ENCODE measurements at places on chromosomes 6 and 20. TPM values are rescaled to one million over a fixed set of nuclear protein-coding genes. Genes with fewer than 3 reads are reported as not detected.

- no peak for DNase-seq
Observed at GRCh38 chr6:98463038-98464000, 371.1 kb upstream of the POU3F2 start.

DNA sequence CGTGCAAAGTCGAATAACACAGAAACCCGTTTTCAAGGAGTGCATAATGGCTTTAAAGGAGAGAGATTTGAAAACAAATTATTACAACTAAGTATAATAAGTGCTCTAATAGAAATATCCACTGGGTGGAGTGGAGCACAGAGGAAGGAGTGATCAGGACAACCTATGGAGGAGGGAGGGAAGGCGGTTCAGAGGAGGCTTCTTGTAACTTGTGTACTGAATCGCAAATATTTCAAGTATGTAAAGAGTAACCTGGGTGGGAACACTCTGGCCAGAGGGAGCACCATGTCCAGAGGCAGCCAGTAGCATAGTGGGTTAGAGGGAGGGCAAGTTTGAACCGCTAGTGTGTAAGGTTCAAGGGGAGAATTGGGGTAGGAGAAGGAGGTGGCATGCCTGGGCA is 21.6 kb upstream of the TNFAIP3 start:
- no peak for DNase-seq

DNA sequence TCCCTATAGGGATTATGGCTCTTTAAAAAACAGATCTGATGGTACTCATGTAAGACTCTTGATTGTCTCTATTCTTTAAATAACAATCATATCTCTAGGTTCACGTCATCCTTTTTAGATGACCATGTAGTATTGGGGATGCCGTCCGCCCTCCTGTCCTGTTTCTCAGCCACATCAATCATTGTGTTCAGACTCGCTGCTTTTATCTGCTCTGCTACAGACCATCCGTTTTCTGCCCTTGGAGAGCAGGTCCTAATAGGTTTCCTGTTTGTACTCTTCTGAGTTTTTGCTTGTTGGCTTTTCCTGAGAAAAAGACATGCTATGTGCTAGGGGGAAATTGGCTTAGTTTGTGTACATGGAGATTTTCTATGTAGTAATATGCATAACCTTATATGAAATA is 76.8 kb downstream of the SASH1 start:
- no peak for DNase-seq

DNA sequence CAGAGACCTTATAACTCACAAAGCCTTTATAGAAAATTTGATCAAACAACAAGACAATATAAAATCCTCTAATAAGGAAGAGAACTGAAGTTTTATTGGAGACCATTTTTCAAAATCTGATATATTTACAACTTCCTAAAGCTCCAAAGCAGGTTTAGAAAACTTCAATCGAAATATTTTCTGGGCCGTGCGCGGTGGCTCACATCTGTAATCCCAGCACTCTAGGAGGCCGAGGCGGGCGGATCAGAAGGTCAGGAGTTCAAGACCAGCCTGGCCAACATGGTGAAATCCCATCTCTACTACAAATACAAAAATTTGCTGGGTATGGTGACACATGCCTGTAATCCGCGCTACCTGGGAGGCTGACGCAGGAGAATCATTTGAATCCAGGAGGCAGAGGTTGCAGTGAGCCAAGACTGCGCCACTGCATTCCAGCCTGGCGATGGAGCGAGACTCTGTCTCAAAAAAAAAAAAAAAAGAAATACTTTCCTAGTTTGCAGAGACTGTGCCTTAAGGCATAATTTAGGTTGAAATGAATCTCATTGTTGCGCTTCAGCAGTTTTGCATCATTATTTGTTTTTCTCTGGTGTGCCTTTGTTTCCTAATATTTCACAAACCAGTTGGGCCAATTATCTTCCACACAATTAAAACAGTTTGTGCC is 60.6 kb upstream of the ASIP start:
- DNase-seq, result no peak

DNA sequence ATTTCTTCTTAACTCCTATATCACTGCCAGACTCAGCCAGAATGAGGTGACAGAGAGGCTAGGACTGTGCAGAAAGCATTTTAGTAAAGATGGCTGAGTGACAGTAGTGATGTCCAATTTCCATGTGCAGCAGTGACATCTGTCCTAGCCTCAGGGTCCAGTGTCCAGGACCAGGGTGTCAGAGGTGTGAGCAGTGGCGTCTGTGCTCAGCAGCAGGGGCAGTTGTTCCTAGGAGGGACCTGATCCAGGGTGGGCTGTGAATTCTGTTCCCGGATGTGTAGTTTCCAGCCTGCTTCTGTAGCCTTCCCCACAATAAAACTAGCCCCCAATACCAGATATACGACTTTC is 6.0 kb downstream of the HLA-B start:
- DNase-seq, result no peak

DNA sequence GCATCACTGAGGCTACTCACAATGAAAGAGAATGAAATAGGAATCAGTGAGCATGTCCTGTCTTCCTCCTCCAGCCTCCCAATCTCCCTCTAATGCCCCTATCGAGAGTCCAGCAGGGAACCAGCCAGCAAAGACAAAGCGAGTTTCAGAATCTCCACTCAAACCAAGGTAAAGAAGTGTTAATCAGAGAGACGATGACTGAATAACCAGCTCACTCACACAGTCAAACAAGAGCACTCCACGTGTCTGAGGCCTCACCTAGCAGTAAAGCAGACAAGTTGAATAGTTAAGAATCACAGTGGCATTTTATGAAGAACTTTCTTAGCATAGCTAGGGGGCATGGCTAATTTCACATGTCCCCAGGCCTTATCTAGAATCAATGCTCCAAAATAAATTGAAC is 3.3 kb upstream of the TREM1 start:
- no peak for DNase-seq

GRCh38 chr6:166499350-166500163 is 86.9 kb downstream of the RAMACL start:
- DNase-seq, result no peak

GRCh38 chr20:34185766-34186620 is 55.2 kb upstream of the ASIP start:
- DNase-seq, result no peak

- no peak for DNase-seq
Observed at GRCh38 chr6:40779409-40779808, 192.2 kb upstream of the LRFN2 start.

DNA sequence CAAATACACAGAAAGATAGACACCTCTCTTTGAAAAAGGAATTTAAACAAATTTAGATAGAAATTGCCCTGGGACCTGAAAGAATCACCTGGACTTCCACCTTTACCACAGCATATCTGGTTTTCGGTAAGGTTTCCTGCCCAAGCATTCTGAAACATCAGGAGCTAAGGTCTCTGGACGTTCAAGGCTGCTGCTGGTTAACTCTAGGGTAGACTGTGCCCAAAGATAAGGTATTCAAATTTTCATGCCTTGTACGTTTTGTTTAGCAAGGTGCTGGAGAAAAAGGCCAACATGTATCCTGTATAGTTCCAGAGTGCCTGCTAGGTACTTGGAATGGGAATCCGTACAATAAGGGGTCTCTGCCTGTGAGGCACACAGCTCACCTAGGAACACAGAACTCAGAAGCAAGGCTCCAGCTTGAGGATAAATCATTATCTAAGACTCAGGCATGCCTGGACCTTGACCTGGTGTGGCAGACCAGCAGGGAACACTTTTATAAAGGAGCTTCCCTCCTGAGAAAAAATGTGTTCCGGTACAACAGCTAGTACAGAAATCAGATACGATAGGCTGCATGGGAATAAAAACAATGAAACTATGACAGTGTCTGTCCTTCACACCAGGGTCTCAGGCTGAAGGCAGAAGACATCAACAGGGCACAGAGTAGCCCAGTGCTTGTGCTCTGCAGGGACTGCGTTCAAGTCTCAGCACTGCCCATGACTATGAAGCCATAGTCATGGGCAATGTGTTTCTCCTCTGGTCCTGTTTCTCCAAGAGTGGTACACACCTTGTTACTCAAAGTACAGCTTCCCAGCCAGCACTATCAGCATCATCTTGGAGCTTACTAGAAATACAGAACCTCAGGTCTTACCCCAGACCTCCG is 70.4 kb downstream of the METTL24 start:
- no peak for DNase-seq

DNA sequence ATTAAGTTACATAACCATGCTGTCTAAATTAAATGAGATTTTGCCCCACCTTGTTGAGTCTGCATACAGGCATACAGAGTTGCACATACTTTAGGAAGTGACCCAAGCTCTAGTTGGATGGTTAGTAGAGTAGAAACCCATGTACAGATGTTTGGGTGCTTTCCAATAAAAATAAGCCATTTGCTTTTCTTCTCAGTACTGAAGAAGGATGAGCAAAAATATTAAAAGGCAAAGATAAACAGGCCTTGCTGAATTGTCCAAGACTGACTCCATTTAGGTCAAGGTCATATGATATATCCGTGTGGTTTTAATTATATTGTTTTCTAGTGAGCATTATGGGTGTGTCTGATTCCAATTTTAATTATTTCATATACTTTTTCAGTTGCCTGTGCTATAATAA is 589.4 kb downstream of the RFPL4B start:
- no peak for DNase-seq

- no peak for DNase-seq
Observed at GRCh38 chr6:42375007-42375635, 76.6 kb downstream of the TRERF1 start.

The CCDC28A gene
- polyA plus RNA-seq, result 7.9 TPM

The HLA-DOA gene
- 0.65 TPM for polyA plus RNA-seq

The CCM2L gene
- 12.9 TPM for polyA plus RNA-seq

The GGTLC1 gene
- not detected for polyA plus RNA-seq

The C6orf132 gene
- 0.23 TPM for polyA plus RNA-seq

The BPIFA1 gene
- polyA plus RNA-seq, result not detected

The NCOA6 gene
- polyA plus RNA-seq, result 37.5 TPM

Measured in heart right ventricle (tissue), 16 donors.